ENCODE measurements at places on chromosomes 5 and 9. TPM values are rescaled to one million over a fixed set of nuclear protein-coding genes. Genes with fewer than 3 reads are reported as not detected.

- DNase-seq: no peak
Measured at GRCh38 chr9:126611193-126611591, 2.5 kb upstream of the LMX1B start.

DNA sequence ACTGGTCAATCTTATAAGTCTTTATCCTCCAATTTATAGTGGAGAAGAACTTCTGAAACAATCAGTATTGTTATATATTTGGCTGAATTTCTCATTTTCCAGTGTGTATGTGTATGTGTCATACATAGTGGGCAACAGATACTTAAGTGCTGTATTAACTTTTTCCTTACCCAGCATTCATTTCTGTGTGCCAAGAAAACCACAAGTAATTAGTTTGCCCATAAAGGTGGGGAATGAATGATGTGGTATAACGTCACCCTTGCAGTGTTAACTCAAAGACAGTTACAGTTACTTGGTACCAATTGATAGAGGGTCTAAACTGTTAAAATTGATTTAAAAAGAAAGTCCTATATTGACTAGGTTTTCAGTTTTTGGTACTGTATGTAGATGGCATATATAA is 2.0 kb downstream of the OGN start:
- no peak for DNase-seq

DNA sequence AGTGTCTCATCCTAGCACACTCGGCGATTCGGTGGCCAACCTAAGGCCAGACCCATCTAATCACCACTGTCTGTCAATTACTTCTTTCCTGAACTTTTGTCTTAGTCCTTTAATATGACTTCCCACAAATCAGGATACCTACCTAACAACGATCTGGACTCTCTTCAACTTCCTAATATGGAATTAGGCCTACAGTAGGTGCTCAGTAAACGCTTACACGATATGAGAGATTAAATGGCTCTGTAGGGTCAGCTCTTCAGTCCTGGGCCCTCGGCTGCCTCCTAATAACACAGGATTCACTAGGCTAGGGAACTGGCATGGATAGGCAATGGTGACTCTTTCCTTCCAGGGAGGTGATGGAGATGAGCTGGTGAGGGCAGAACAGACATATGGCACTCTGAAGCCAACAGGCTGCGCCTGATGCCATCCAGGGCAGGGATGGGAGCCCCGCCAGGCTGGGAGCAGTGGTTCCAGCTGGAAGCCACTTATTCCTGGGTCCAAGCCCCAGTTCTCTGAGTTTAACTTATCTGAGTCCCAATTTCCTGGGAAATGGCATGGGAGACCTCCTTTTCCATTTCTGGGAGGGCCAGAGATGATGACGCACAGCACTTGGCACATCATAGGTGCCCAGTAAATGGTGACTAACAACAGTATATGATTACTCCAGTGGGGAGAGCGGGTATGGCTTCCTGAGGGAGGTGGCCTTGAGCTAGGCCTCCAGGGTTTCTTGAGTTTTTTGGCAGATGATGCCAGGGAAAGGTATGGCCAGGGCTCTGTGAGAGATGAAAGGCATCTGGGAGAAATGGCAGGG is 7.3 kb downstream of the PDGFRB start:
- DNase-seq: no peak

Gene IFNA21
- not detected for total RNA-seq

Gene KCNIP1
- not detected for total RNA-seq

Gene SOX30
- 0.44 TPM for total RNA-seq

Gene FBP1
- 3.5 TPM for total RNA-seq

Measured in left cardiac atrium (tissue), 4 donors.